ENCODE measurements at places on chromosomes 16 and 17. TPM values are rescaled to one million over a fixed set of nuclear protein-coding genes. Genes with fewer than 3 reads are reported as not detected.

C16orf96 gene
- not detected for total RNA-seq

DNA sequence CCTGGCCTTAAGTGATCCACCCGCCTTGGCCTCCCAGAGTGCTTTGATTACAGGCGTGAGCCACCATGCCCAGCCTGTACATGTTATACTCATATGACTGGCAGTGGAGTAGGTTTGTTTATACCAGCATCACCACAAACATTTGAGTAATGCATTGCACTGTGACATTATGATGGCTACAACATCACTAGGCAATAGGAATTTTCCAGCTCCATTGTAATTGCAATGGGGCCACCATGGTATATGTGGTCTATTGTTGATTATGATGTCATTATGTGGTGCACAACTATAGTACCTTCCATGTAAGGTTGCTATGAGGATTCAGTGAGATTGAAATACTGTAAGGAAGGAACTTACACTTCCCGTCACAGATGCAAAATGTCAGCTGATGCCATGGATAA is 168.9 kb downstream of the COPRS start:
- DNase-seq, result no peak

GRCh38 chr16:24950275-24950674 is 64.9 kb downstream of the ARHGAP17 start:
- DNase-seq, result no peak

GRCh38 chr17:73813201-73813600 is 169.0 kb upstream of the SDK2 start:
- DNase-seq, result no peak

- no peak for DNase-seq
Observed at GRCh38 chr17:9285602-9286427, 264.5 kb downstream of the NTN1 start.

GRCh38 chr17:76539631-76540271 is at the start of gene PRCD:
Gene PRCD (plus strand): TSS chr17:76540044. CDS start chr17:76540142, 98 bp downstream.
- no peak for DNase-seq

DNA sequence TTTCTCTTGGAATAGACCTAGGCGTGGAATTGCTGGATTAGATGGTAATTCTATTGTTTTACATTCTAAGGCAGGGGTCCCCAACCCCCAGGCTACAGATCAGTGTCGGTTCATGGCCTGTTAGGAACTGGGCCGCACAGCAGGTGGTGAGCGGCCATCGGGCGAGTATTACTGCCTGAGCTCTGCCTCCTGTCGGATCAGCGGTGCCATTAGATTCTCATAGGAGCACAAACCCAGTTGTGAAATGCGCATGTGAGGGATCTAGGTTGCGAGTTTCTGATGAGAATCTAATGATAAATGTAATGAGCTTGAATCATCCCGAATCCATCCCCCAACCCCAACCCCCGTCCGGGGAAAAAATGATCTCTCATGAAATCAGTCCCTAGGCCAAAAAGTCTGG is 23.0 kb downstream of the NLRC5 start:
- peak; percentile 10 for DNase-seq

DNA sequence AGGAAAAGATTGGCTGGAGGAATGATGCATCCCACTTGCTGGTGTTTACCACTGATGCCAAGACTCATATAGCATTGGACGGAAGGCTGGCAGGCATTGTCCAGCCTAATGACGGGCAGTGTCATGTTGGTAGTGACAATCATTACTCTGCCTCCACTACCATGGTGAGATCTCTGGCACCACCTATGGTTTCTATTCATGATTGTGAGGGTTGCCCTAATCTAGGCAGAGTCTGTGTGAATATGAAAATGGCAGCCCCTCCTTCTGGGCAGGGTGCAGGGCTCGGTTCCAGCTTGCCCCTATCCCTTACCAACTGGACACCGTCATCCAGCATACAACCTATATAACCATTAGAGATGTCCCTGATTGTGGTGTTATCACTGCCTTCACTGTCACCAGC is 33.4 kb downstream of the ITGB3 start:
- no peak for DNase-seq

DNA sequence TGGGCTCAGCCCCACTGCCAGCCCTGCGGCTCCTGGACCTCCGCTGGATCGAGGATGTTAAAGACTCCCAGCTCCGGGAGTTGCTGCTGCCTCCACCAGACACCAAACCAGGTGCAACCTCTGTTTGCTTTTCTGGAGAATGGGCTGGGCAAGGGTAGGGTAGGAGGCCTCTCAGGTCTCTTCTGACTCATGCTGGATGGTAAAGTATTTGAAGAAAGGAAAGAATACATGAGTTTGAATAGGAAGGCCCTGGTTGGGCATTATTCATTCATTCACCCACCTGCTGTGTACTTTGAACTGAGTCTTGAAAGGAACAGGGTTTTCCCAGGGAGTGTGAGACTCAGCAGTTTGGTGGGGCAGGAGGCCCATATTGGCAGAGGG is 6.5 kb upstream of the ORAI3 start:
- no peak for DNase-seq

DNA sequence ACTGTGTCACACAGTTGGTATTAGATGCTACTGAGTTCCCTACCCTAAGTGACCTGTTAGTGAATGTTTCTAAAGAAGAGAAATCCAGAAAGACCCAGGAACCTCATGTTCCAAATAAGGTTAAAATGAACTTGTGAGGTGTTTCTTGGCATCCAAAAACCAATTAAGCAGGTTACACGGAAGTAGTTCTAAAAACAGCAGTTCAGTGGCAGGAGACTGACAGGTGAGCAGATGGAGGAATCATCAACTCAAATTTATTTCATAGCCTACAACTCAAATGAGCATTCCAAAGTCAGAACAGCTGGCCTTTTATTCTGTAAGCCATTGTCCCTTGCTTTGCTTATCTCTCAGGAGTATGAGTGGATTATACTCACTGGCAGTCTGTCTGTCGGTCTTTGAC is 188.3 kb downstream of the IRX3 start:
- DNase-seq, result no peak

HOXB1 gene
- total RNA-seq, result not detected

- DNase-seq, result no peak
Observed at GRCh38 chr16:10897134-10897533, 20.1 kb downstream of the CIITA start.

DNA sequence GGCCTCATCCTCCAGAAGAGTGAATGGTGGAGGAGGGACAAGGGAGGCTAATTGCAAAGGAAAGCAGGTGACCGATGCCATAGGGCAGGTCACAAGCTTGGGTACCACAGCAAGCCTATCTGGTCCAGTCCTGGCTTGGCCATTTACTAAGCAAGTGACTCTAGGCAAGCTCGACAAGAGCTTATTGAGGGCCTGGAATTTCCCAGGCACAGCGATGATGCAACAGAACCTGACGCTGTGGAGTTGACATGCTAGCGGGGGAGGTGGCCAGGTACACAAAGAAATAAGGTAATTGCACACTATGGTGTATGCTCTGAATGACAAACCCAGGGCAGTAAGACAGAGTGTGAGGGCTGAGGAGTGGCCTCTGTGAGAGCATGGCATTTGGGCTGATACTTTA is 98.5 kb downstream of the PGS1 start:
- DNase-seq, result no peak

GRCh38 chr16:68768771-68769170 is 31.7 kb downstream of the CDH1 start:
- no peak for DNase-seq

DNA sequence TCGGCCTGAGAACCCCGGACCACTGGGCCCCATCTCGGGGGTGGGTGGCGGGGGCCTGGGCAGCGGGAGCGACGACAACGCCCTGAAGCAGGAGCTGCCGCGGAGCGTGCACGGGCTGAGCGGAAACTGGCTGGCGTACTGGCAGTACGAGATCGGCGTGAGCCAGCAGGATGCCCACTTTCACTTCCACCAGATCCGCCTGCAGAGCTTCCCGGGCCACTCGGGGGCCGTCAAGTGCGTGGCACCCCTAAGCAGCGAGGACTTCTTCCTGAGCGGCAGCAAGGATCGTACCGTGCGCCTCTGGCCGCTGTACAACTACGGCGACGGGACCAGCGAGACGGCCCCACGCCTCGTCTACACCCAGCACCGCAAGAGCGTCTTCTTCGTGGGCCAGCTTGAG is 8.9 kb upstream of the SERPINF2 start:
- no peak for DNase-seq

B9D1 gene
- 2.2 TPM for total RNA-seq

GRCh38 chr16:66525396-66526180 is 24.3 kb downstream of the TK2 start:
- no peak for DNase-seq

CALB2 gene
- total RNA-seq, result not detected

CACNG1 gene
- not detected for total RNA-seq

GRCh38 chr16:82011199-82011641 is at the start of gene SDR42E1:
Gene SDR42E1 (minus strand): TSS chr16:82011470. CDS start chr16:82000858, 10,612 bp downstream.
- peak; percentile 74 for DNase-seq

DNA sequence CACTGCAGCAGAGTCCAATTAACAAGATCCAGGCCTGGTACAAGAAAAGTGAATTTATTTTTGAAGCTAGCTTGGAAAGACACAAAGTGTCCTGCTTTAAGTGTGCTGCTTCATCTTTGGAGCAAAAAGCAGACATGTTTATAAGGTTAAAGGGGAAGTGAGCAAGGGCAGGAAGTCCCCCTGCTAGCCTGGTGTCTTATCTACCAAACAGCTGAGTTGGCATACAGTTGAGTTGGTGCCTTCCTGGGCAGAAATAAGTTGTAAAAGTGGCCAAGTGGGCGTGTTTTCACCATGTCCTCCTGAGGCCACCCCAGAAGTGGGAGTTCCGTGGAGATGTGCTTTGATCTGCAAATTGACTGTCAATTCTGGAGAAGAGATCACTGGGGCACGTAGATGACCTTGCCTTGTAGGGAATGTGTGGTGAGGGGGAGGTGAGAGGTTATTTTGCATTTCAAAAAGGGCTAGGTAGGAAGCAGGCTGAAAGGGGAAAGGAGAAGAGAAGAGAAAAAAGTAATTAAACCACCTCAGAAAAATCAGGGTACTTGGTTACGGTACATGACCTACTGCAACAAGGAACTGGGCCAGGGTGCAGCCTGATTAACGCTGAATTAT is 38.3 kb upstream of the HSBP1 start:
- no peak for DNase-seq

GRCh38 chr16:3042376-3042775 is 4.0 kb upstream of the MMP25 start:
- no peak for DNase-seq

HP gene
- total RNA-seq, result not detected

CCL15 gene
- not detected for total RNA-seq

TMC7 gene
- not detected for total RNA-seq

- DNase-seq, result no peak
Observed at GRCh38 chr17:65349916-65350315, 211.5 kb downstream of the AXIN2 start.

GRCh38 chr17:72691017-72691416 is 401.5 kb downstream of the SLC39A11 start:
- DNase-seq, result no peak

DNA sequence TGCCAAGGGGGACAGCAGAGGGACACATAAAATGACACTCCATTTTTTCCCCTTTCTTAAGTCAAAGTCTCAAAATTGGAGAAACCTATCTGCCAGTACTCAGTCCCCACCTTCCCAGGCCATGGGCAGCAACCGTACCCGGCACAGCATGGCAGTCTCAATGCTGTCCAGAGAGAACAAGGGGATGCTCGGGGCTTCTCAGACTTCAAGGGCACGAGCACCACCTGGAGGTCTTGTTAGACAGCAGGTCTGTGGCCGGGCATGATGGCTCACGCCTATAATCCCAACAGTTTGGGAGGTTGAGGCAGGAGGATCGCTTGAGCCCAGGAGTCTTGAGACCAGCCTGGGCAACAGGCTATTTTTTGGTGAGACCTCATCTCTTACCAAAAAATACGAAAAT is 3.2 kb downstream of the DNAH17 start:
- no peak for DNase-seq

DNA sequence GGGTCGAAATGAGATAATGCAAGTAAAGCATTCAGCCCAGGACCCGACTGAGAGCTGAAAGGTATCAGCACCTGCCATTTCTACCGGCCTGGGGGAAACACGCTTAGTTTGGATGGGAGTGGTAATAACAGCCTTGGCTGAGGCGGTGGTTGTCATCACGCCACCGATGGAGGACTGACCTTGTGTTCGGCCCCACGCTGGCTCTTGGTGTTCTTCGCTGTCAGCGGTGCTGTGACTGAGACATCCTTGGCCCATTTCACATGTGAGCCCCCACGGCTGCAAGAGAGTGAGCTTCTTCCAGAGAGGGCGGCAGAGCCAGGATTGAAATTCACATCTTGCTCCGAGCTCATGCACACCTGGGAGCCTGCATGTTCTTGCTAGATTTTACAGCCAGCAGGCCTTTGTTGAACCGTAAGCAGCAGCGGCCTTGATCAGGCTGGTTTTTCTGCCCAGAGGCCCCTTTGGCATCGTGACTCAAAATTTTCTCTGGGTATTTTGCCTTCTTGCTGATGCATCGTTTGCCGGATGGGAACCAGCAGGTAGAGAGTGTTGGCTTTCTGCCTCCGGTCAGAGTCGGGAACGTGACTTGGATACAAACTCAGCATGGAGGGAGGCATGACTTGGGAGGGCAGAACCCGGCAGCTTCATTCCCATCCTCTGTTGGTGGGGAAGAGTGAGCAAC is 341.5 kb downstream of the SNX29 start:
- DNase-seq, result no peak

- no peak for DNase-seq
Observed at GRCh38 chr17:55332296-55333041, 67.7 kb downstream of the HLF start.

DNA sequence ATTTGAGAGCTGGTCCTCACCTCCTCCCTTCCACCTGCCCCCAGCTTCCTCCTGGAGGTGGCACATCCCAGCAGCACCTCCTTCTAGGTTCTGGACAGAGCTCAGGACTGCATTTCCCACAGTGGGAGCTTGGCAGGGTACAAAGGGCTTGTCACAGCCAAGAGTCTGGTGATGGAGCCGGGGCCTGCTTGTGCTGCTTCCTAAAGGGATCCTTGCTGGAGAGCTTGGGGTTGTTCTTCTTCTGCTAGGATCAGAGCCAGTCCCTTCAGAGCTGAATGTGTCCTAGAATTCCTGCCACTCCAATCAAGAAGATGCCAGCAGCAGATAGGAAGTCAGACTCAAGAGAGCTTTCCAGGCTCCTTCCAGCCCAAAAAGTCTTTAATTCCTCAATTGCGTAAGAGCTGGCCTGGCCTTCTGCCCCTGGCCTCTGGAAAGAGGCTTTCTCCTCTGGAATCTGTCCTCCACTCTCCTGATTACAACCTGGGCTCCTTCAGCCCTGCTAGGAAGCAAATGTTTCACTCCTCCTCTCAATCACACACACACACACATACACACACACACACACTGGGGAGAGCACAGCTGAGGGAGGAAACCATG is 4.4 kb downstream of the CD300E start:
- no peak for DNase-seq

All from natural killer cell treated with Interleukin-12 subunit alpha and Interleukin-12 subunit beta and Interleukin-15 and Interleukin-18, amount 100 ng/mL, for 72 hours (primary cell).